COLO829 (cell line): ENCODE measurements at places on chromosomes 12 and 14.

- DNase-seq = no peak
Measured at GRCh38 chr14:90970167-90970600, 90.3 kb downstream of the RPS6KA5 start.

GRCh38 chr12:96587691-96588090, 98.3 kb downstream of the CFAP54 start:
- no peak for DNase-seq

- DNase-seq = no peak
Measured at GRCh38 chr12:49767333-49767732, 26.0 kb downstream of the TMBIM6 start.

- no peak for DNase-seq
Measured at GRCh38 chr12:9947674-9948073, 15.5 kb upstream of the CLEC2A start.

DNA sequence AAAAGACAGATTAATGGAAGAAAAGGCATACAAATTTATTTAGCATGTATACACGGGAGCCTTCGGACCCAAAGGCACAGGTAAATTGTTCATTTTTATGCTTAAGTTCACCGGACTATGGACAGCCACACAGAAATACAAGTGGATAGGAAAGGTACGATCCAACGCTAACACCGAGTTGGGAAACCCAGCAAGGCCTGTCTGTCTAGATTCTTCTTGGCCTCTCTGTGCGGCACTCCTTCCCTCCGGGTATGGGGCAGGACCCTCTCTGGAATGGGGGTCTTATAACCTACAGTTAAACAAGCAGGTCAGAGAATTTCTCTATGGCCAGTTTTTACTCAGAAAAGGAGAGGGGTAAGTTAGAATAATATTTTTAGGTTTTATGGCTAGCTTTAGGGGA, 23.4 kb upstream of the ZDHHC17 start:
- DNase-seq = no peak

DNA sequence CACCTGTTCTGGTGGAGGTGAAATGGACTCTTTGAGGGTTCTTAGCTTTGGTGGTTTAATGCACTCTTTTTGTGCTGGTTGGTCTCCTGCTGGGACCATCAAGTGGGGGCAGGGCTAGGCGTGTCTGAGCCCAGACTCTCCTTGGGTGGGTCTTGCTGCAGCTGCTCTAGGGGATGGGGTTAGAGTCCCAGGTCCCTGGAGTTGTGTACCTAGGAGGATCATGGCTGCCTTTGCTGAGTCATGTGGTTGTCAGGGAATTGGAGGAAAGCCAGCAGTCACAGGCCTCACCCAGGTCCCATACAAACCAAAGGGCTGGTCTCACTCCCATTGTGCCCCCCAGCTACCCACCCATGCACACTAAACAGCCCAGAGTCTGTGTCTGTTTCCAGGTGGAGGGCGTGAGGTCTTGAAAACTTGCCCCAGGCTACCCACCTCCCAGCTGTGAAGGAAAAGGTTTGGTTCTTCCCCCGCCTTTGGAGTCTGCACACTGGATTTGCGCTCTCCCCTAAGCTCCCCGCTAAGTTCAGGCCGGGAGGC, 387.7 kb downstream of the TMTC2 start:
- no peak for DNase-seq

- peak; percentile 8 for DNase-seq
Measured at GRCh38 chr14:65991104-65991503, 495.1 kb upstream of the CCDC196 start.

- no peak for DNase-seq
Measured at GRCh38 chr12:12759234-12759915, 26.1 kb upstream of the APOLD1 start.

- no peak for DNase-seq
Measured at GRCh38 chr12:105445249-105445648, 114.8 kb downstream of the C12orf75 start.

DNA sequence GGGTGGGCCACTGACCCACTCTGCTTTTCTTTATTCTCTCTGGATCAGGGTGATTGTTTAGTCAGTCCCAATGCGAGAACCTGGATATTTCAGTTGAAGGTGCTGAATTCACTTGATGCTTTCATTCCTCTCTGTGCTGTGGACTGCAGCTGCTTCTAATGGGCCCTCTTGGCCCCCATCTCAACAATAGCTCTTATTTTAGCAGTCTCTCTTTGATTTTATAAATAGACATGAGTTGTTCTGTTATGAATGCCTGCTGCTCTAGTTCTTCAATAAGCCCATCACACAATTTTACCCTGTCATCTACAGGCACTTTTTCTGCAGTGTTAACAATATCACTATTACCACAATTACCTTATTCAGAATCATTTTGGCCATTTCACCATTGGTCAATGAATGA, 54.1 kb upstream of the YARS2 start:
- no peak for DNase-seq

GRCh38 chr14:81432219-81432661, 32.1 kb upstream of the STON2 start:
- no peak for DNase-seq

DNA sequence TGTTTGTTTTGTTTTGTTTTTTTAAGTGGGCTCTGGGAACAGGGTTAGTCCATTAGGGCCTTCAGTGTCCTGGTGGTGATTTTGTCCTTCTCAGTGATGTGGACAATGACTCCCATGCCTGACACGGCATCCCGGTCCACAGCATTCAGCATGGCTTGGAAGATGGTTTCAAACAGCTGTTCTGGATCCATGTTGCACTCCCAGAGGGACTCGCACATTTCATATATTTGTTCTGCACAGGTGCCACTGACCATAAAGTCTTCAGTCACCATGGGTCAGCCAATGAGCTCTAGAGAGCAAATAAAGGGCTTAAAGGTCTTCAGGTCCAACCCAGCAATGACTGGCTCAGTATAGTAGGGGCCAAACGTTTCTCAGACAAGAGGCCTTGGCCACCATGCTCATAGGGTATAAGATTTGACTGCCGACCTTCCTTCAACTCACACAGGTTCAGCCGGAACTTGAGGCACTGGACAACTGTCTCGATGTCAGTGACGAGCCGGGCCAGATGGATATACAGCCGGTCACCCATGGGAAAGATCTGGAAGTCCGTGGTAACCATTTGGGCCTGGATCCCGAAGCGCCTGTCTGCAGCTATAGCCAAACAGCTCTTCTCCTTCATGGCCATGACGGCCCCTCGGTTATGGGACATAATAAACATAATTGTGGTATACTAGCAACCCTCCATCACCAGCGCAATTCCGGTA, 18.0 kb downstream of the OR10P1 start:
- no peak for DNase-seq

DNA sequence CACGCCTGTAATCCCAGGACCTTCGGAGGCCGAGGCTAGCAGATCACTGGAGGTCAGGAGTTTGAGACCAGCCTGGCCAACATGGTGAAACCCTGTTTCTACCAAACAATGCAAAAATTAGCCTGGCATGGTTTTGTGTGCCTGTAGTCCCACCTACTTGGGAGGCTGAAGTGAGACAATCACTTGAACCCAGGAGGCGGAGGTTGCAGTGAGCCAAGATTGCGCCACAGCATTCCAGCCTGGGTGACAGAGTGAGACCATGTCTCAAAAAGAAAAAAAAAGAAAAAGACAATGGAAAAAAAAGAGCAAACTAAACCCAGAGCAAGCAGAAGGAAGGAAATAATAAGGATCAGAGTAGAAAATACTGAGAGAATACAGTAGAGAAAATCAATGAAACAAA, 5.4 kb downstream of the CHURC1 start:
- DNase-seq = no peak

- DNase-seq = no peak
Measured at GRCh38 chr14:78450669-78451318, 280.6 kb downstream of the NRXN3 start.

DNA sequence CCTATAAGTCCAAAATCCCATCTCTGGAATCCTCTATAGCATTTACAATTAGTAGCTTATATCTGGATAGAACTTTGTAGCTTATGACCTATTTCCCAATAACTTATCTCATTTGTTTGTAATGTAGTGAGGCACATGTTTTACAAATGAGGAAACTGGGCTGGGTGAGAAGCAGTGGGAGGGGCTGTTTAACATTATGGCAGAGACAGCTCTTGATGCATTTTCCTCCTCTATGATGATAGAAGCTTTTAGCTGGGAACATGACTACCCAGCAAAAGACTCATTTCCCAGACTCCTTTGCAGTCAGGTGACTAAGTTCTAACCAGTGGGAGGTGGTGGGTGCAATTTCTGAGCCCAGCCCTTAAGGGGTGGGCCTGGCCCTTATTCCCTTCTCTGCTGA, 179.7 kb downstream of the TTC8 start:
- DNase-seq = no peak

GRCh38 chr12:88298761-88299242, 156.7 kb downstream of the TMTC3 start:
- DNase-seq = peak; percentile 35

- no peak for DNase-seq
Measured at GRCh38 chr14:101788016-101788635, 26.6 kb downstream of the PPP2R5C start.

GRCh38 chr12:33752854-33753253, 269.4 kb upstream of the ALG10 start:
- no peak for DNase-seq

GRCh38 chr12:45122768-45123380, 72.0 kb upstream of the DBX2 start:
- DNase-seq = peak; percentile 25

DNA sequence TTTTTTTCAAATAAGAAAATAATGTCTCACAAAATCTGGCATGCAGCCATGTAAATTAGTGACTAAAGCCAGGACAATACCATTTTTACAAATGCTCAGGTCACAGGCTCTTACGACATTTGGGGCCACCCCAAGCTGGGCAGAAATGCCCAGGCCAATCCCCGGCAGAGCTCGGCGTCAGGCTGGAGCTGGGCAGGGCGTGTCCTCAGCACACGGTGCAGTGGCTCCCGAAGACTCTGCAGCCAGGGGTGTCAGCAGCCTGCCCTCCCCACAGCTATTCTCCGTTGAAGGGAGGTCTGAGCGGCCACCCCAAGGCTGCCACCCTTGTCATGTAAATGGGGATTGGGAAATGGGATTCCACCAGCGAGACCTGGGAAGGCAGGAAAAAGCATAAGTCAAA, 158.6 kb downstream of the DICER1 start:
- DNase-seq = no peak

- DNase-seq = peak; percentile 62
Measured at GRCh38 chr14:32469388-32470160, 140.5 kb downstream of the AKAP6 start.

GRCh38 chr14:90545966-90546751, 149.3 kb downstream of the CALM1 start:
- no peak for DNase-seq

- no peak for DNase-seq
Measured at GRCh38 chr12:127176804-127177203, 1090.2 kb upstream of the TMEM132C start.

DNA sequence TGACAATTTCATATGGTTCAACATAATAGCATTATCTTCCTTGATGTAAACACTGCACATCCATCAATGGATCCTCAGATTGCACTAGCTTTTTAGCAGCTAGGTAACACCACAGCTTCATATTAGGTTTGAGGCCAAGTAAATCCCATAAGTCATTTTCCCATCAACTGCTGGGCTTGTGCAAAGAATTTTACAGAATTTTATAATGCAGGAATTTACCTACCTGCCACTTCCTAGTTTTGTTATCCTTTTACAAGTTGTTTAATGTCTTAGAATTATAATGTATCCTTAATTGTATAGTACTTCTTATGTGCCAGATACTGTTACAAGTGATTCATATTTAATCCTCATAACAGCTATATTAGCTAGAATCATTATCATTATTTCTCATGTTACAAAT, 36.4 kb downstream of the CPNE8 start:
- DNase-seq = no peak

GRCh38 chr14:87491816-87492215, 501.2 kb downstream of the GALC start:
- peak; percentile 42 for DNase-seq

- no peak for DNase-seq
Measured at GRCh38 chr12:38516418-38516817, 199.8 kb downstream of the ALG10B start.

GRCh38 chr14:78921856-78922255, 751.7 kb downstream of the NRXN3 start:
- DNase-seq = no peak

GRCh38 chr12:101173197-101173749, 36.8 kb downstream of the SLC5A8 start:
- no peak for DNase-seq

DNA sequence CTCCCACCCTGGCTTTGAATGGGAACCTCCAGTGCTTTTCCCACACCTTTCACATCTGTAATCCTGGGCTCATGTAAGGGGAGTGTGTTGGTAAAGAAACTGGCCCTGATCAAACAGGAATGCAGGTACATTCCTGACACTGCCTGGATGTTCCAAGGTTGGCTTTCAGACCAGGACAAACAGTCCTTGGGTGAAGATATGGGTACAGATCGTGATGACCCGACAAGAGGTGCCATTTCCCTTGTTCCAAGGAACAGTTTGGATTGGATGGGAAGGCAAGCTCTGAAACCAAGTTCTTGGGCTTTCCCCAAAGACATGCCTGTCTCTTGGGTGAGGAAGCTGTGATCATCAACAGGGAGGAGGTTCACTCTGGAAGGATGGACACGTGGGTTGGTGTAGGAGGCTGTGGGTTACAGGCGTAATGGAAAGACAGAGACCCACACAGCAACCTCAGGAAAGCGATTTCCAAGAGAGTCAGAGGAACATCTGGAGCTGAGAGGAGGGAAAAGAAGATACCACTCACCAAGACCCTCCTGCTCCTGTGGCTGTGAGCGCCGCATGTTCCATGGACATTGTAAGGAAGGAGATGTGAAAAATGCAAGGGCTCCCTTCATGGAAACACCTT, 26.4 kb downstream of the VDR start:
- no peak for DNase-seq
